Natural killer cell (primary cell): ENCODE measurements at places on chromosomes 7 and 10.

DNA sequence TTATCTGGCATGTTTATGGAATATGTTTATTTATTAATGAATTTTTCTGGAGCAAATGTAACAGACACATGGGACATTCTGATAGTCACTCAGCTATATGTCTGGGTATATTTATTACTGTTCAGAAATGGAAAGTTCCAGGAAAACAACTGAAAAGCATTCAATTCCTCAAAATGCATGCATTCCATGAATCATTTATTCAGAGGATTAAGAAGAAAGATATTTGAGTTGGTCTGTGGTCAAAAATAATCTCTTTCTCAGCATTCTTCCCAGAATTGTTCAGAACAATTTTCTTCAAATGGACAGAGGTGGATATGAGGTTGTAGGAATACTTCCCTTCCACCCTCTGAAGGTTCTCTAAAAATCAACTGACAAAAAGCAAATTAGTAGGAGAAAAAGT lies 97.6 kb upstream of the ITGB1 start:
- DNase-seq = no peak

DNA sequence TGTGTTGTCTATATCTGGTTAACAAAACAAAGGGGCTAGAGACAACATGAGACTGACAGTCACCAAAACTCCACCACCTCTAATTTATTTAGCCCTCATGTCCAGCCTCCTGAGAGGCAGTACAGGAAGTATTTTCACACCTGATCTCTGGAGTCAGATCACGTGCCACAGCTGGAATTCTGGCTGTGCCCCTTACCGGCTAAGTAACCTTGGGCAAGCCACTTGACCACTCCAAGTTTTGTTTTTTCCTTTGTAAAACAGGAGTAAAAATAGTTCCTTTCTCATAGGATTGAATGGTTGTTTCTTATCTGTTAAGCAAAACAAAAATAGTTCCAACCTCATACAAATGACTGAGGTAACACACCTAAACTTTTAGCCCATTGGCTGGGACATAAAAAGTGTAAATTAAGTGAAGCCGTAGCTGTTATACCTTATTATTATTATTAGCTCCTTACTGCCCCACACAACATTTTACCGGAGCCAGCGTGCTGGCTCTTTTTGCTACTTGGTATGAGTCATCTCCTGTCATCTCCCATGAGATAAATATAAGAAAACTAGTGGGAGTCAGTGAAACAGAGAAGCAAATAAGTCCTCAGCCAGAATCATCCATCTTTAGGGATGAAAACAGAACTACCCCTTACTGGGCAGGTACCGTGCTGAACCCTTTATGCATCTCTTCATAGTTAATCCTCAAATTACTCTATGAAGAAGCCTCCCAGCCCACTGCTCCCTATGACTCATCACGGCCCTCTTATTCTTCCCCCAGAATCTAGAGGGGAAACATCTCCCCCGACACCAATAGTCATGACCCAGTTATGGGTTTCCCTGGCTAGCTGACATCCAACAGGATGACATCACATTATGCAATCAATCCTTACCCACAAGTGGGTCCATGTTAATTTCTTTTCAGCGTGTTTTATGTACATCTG lies 44.9 kb downstream of the PPP1R3C start:
- DNase-seq = no peak

DNA sequence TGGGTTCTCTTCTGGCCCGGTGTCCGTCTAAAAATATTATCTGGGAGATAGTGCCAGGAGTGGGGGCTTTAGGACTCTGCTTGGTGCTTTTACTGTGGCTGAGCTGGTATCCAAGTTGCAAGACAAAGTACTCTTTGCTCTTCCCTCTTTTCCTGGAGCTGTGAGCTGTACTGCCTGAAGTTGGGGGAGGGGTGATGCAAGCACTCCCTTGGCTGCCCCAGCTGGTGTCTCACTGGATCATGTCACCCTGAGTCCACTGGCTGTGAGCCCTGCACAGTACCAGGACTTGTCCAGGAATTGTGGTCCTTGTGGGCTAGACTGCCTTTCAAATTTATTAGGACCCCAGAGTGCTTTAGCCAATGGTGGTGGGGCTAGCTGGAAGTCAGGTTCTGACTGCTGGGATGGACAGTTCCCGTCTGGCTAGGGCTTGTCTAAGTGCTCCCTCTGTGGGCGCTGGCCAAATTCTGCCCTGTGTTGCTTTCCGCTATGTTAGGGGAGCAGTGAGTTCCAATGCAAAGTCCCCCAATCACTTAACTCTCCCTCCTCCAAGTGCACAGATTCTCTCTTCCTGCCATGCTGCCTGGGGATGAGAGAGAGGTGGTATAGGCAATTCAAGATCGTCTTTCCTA lies 13.1 kb downstream of the CC2D2B start:
- DNase-seq = no peak

DNA sequence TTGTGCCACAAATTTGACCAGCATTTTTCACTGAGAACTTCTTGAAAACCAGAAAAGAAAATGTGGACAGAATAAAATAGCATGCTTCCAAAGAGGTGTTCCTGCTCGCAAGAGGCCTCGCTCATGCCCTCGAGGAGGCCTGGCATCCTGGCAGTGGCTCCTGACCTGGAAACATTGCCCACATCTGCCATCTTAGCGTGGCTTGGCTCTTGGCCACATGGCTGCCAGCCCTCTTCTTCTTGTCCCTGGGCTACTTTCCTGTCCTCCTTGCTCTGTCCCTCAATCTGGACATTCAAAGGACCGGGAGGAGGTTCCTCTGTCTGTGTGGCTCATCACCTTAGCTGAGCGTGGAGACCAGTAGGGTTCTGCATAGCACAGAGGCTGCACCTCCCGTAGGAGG lies 131.6 kb upstream of the TMEM72 start:
- DNase-seq = no peak

- DNase-seq = no peak
Observed at GRCh38 chr7:141227454-141227853, 153.6 kb downstream of the TMEM178B start.

DNA sequence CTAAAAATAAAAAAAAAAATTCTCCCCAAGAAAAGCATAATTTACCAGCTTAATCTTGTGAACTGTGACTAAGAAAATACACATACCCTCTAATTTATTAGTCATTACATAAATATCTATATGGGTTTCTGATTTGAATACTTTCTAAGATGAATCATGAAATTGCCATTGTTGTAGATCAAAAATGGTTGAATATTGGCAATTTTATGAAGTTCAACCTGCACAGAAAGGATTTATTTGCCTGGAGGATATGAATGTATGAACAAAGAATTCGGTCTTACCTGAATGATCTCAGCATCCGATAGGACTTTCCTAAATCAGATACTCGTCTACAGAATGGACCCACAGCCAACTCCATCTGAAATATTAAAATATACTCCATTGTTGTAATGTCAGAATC lies 61.5 kb downstream of the HBP1 start:
- DNase-seq = no peak
